Hematopoietic multipotent progenitor cell treated with erythropoietin and hydrocortisone succinate and interleukin-3 and kit ligand, for 15 days (in vitro differentiated cells): ENCODE measurements at places on chromosomes 7 and 10.

- DNase-seq = no peak
Observed at GRCh38 chr7:81776161-81776560, 6.3 kb upstream of the HGF start.

DNA sequence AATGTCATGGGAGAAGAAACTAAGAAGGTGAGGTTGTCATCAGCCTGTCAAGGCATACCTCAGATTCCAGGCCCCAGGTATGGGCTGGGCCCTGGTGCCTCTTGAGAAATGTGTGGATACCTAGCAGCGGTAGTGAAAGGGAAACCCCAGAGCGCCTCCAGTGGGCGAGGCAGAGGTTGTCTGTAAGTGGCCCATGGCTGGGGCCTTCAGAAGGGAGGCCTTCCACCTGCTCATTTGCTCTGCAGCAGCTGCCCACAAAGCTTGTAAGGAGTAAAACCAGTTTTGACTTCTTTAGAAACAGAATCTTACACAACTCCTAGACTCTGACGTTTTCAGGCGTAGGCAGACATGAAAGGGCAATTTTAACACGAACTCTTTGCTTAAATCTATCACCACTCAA is 509.9 kb downstream of the PARD3 start:
- DNase-seq = no peak

GRCh38 chr10:101839416-101840063 is 4.1 kb downstream of the KCNIP2 start:
- DNase-seq = peak; percentile 75

DNA sequence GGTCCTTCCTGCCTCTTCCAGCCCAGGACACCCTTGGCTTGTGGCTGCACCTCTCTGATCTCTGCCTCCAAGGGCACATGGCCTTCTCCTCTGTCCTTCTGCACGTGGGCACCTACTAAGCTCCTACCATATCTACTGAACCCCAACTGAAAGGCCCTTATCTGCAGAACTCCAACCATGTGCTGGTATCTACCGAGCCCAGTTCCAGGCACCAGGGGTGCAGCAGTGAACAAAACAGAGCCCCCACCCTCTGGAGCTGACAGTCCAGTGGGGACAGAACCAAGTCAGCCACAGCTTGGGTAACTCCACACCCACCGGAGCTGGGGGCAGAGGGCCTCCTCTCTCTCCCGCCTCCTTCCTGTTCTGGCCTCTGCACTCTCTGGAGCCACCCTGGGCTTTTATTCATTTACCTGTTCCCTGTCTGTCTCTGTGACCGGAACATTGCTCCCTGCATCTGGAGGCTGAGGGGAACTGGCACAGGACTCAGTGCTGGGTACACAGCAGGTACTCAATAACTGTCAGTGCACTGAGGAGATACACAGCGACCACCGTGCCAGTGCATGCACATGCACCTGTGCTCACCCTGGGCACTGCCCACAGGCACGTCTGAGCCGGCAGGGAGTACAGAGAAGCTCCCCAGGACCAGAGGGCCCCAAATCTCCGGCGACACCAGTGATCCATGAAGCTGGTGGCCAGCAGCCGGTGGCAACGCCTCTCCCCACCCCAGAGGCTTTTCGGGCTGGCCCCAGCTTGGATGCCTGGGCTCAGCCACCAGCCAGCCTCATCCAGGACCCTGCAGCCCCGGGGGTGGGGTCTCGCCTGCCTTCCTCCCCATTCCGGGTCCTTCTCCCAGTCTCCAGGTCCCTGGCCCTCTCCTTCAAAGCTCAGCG is 2.0 kb downstream of the MICALL2 start:
- peak; percentile 84 for DNase-seq

DNA sequence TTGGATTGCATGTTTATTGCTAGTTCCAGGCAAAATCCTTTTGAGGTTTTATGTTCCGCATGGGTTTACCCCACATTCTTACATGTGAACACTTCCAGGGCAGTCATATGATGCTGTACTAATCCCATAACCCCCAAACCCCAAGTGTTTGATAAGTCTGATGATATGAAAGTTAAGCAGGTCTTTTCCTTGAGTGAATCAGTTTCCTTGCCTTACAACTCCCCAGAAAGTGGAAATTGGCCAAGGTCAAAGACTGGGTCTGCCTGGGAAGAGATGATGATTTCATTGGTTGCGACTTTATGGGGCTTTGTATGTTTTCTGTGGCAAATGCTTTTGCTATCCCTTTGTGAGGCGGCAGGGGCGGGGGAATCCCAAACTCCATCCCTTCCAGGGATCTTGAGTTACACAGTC is 24.7 kb downstream of the AFAP1L2 start:
- DNase-seq = no peak

GRCh38 chr7:117637937-117638336 is 158.1 kb downstream of the CFTR start:
- no peak for DNase-seq

DNA sequence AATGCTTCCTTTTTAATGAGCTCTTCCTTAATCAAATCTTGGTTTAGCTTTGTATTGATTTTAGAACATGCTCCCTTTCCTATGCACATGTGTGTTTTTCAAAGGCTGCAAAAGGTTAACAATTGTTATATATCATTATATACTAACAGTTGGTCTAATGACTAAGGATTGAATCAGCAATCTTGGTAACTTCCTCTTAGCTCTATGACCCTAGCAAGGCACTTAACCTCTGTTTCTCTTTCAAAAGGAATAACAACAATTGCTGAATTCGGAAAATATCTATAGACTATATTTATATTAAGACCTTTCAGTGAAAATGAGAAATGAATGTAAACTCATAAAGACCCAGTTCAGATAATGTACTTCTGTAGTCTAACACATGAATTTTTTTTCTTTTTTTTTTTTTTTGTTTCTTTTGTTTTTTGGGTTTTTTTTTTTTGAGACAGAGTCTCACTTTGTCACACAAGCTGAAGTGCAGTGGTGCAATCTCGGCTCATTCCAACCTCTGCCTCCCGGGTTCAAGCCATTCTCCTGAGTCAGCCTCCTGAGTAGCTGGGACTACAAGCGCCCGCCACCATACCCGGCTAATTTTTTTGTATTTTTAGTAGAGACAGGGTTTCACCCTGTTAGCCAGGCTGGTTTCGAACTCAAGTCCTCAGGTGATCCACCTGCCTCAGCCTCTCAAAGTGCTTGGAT is 48.8 kb downstream of the HOXA1 start:
- no peak for DNase-seq

DNA sequence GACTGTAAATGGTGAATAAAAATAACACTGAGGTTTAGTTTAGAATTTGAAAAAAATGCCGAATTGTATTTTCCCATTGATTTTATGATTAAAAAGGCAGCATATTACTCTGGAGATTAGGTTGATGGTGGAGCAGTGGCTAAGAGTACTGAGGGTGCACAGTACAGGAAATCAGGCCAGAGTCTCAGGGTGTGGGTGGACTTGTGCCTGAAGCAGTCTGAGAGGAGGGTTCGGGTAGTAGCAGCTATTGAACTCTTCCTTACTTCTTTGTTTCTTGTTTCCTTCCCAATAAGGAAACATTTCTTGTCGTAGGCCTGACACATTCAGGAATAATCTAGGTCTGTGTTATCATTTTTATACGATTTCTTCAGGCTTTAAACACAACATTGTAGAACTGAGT is 319.0 kb upstream of the MBL2 start:
- no peak for DNase-seq

- DNase-seq = no peak
Observed at GRCh38 chr7:142645777-142646176, 103.5 kb upstream of the PRSS1 start.

DNA sequence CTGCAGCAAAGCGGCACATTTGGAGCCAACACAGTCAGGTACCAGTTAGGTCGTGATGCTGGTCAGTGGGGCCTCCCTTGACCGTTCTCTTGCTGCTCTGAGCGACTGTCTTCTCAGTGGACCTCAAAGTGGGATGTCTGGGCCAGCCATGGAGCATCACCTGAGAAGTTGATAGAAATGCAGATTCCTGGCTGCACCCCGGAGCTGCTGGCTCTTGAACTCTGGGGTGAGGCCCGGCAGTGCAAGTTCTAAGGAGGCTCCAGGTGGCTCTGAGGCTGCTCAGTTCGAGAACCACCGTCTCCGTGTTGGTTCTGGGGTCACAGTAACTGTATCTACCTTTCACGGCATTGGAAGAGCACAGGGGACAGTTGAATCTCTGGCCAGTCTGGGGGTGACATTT is 147.5 kb downstream of the WDR37 start:
- DNase-seq = no peak

DNA sequence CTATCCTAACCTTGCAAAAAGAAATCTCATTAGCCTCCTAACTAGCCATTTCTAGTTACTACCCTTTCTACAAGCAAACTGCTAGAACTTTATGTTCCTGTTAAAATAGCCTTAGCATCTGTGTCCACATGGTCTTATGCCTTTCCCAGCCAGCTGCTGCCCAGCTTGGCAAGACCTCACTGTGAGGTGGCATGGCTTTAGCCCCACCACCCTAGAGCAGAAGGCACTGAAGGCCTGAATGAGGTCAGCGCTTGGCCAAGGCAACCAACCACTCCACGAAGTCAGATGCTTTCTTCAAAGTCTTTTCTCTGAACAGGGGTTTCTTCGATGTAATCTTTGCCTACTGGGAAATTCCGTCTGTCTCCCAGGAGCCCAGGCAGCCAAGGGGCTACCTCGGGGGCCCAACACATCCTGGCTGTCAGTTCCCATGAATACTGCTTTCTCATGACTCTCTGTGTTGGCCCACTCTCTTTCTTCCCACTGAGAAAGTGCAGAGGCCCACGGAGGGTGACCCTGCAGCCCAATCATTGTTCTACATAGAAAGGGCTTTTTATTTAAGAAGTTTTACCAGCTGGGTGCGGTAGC is 41.6 kb downstream of the POLR3A start:
- no peak for DNase-seq

- no peak for DNase-seq
Observed at GRCh38 chr7:26103596-26103995, 48.4 kb upstream of the NFE2L3 start.

GRCh38 chr7:131795400-131795799 is 239.0 kb upstream of the PODXL start:
- DNase-seq = no peak

GRCh38 chr7:131596785-131597184 is 40.4 kb upstream of the PODXL start:
- DNase-seq = no peak

GRCh38 chr10:112490545-112490944 is 43.5 kb downstream of the VTI1A start:
- no peak for DNase-seq

- no peak for DNase-seq
Observed at GRCh38 chr7:128172963-128173362, 68.1 kb upstream of the LEP start.

GRCh38 chr7:73435471-73436009 is 2.0 kb downstream of the FZD9 start:
- DNase-seq = no peak

- DNase-seq = no peak
Observed at GRCh38 chr7:115363916-115364315, 442.0 kb downstream of the MDFIC start.

GRCh38 chr7:50720295-50720694 is 62.4 kb downstream of the GRB10 start:
- DNase-seq = no peak

DNA sequence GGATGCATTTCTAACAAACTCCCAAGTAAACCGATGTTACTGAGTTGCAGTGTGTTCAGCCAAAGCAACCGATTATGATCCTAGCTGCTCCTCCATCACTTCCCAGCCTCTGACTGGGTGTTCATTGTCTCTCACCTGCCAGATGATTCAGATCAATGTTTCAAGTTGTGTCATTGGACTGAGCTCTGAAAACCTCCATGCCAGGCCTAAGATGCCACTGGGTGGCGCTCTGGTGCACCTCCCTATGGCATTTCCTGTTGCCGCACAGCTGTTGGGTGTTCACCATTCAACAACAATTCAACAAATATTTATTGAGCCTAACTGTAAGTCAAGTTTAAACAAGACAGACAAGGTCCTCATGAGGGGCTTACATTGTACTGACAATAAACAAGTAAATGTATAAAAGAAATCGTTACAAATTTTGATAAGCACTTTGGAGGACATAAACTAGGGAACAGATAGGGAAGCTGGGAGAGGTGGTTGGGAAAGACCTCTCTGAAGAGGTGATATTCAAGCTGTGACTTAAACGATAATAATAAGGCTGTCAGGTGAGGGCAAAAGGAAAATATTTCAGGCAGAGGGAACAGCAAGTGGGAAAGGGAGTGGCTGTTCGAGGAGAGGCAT is 22.8 kb downstream of the RGR start:
- DNase-seq = peak; percentile 3

DNA sequence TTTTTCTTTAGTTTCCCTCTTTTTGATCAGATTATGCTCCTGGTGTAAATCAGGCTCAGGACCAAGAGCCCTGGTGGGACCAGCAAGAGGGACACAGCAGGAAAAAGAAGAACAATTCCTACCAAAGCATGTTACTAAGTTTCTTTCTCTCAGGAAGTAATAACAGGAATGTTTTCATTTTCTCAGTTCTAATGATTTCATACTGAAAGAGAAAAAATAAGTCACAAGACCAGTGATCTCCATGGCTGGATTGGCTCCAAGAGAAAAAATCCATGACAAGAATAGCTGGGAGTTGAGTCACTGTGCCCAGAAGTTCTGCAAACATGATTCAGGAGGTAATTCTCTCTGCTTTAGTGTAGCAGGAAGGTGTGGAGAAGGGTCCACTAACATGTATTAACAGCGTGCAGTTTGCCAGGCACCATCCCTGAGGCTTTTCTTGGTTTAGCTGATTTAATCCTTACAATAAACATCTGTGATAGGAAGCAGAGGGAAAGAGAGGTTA is 23.8 kb upstream of the IFIT2 start:
- no peak for DNase-seq

GRCh38 chr7:151453326-151453791 is 13.4 kb upstream of the CRYGN start:
- no peak for DNase-seq

DNA sequence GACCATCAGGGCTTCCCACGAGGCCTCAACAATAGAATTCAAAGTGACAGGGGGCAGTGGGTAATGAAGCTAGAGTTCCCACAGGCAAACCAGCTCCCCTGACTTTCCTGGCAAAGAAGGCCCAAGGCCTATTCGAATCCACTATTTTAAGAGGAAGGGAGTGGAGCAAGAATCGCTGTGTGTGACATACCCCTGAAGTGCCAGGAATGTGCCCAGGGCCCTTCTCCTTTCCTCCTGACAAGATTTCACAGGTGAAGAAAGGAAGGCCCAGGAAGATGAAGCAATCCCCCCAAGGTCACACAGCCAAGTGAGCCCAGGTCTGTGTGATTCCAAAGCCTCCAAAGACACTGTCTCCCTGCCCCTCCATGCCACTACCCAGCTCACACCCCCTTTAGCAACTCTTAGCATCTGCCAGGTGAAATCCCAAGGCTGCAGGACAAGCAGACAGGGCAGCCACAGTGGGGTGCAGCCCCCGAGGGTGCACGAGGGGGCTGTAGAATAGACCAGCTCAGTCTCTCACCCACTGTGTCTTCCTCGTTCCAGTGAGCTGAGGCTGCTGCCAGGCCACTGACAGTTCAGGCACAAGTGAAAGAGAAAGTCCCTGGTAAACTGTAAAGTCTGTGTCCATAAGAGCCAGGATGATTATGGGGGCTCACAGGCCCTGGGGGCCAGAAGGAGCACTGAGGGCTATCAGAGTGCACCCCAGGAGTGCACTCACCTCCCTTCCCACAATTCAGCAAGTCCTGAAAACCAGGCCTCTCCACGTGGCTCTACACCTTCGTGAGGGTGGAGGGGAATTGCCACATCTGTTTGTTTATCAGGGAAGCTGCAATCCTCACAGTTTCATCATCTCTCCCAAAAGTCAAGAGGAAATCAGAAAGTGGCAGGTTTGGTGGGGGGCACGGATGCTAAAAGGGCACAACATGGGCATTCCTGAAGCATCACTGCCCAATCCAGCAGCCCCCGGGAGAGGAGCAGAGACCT is 70.8 kb upstream of the ZMIZ1 start:
- DNase-seq = no peak
